ENCODE measurements at places on chromosomes 11 and 22.

DNA sequence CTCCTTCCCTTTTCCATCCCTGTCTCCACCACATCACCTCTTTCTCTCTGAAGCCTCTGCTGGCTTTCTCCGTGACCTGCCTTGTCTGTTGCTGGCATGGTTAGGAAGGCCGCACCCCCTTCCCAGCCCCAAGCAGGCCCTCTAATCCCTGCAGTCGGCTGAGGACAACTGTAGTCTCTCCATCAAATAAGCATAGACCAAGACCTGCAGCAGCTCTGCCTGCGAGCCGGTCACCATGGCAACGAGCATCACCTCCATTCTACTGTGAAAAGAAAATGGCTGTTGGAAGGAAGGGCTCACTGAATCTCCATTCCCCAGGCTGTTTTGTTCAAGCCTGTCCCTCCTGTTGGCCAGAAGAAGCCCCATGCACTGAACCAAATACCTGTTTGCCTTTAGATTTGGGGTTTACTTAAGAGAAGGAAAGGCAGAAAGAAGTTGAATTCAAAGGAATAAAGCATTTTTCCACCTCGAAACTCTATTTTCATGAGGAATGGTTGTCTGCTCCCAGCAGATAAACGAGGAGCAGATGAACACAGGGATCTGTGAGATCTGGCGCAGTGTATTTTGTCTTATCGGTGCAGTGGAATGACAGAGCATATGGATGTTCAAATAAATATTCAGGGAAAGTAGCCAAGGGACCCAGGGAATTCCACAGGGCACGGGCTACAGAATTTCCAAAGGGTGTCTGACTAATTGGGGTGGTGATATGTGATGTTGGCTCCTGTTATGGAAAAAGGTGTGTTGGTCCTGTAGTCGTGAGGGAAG is 113.1 kb upstream of the TTC12 start:
- no peak for DNase-seq

DNA sequence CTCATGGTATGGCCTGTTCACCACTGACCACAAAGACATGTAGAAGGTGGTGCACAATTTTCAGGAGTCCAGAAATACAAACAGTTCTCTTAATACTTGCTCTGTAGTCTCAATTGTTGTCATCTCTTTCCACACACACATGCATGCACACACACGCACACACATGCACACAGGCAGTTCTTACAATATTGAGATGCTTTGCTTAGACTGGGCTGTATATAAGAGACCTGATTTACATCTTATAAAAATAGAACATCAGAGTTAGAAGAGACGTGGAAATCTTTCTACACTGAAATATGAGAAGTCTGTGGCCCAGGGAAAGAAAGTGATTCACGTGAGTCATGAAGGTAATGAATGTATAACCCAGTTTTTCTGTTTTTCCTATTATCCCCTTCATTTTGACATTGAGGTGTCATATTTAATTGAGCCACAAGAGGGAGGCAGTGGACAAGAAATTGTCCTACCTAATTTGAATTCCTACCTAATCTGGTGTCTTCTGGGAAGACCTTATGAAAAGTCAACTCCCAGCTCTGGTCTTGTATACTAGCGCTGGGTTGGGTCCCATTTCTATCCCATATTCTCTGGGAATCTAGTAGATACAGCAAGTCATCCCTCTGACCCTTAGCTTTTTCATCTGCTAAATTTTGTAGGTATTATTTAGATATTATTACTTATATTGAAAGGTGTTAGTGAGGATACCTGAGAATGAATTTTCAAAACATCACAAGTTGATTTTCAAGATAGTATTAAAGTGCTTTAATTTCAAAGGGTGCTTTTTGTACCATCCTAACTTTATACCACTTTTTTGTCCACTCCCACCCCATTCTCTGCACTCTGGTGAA is 14.9 kb upstream of the MS4A4A start:
- peak; percentile 17 for DNase-seq

GRCh38 chr22:30874431-30875370 is 93.9 kb downstream of the MORC2 start:
- no peak for DNase-seq

DNA sequence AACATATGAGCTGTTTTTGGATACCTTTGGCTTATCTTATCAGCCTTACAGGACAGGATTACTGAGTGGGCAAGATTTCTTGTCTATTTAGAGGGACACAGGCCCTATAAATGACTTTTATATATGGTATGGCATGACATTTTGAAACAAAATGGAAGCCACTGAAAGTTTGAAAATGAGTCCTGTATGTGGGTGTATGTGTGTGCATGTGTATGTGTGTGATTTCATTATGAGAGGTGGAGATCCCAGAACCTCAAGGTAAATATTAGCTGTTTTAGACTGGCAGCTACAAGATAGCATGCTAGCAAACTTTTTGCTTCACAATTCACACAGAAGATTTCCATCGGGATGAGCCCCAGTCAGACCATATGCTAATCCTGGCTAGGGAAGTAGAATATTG is 970.5 kb upstream of the CCDC90B start:
- DNase-seq: no peak

GRCh38 chr11:115623021-115623451 is 118.8 kb upstream of the CADM1 start:
- peak; percentile 74 for DNase-seq

- DNase-seq: no peak
Observed at GRCh38 chr22:45210991-45211390, 29.7 kb downstream of the KIAA0930 start.

GRCh38 chr11:7896009-7896785 is 34.9 kb downstream of the OR10A6 start:
- no peak for DNase-seq

Data from foreskin keratinocyte (primary cell).